Left lung (tissue), 14 donors: ENCODE measurements at places on chromosomes 1 and 21. TPM values are rescaled to one million over a fixed set of nuclear protein-coding genes. Genes with fewer than 3 reads are reported as not detected.

DNA sequence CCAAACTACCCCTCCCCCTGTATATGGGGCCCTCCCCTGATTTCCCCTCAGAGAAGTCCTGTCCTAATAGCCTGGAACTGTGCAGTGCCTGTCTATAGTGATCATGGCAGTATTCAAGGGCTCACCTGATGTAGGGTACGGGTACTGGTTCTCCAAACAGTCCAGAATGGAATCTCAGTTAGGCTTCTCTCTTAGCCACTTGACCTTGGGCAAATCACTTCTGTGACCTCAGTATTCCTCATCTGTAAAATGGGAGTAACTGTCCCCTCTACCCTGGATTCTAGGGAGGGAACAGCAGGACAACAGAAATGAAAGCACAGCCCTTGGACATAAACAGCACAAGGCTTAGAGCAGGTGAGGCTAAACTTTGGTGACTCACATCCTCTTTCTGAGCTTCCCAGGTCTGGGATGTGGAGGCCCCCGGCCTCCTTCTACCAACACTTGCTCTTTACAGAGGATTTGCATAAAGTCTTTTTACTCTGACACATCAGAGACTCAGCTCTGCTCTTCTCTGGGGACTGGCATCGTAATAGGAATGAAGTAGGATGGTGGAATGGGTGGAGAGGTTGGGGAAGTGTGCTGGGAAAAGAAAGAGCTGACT is 20.0 kb upstream of the PDZK1IP1 start:
- no peak for DNase-seq

Gene AMPD1
- polyA plus RNA-seq: not detected

DNA sequence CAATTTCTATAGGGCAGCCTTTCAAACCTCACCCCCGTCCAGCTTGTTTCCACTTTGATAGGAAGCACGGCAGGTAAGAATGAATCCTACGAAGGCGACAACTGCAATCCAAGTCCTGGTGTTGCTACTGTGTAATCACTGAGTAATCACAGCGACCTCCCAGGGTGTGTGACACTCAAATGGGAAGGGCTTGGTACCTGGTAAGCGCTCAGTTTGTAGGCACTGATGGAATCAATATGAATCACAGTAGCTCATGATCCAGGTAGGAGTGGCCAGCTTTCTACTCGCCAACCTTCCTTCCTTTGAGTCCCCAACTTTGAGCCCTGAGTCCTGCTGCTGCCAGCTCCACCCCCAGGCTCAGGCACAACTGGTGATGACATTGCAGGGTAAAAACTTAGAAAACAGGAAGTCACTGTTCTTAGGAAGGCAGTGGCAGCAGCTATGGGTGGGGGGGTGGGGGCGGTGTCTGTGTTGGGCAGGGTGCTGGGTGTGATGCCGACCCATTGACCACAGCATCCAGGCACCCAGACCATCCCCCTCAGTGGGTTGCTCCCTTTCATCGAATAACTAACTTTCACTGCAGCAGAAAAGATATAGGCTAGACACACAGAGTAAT is 70.7 kb downstream of the CD247 start:
- no peak for DNase-seq

Gene PROX1
- polyA plus RNA-seq: 6.5 TPM

- no peak for DNase-seq
These were observed 144.0 kb upstream of the CD34 start for GRCh38 chr1:208054911-208055379.

Gene TNNI3K
- 2.0 TPM for polyA plus RNA-seq

Gene GPR37L1
- polyA plus RNA-seq: 0.10 TPM

Gene SH2D2A
- polyA plus RNA-seq: 0.85 TPM
